ENCODE measurements at places on chromosomes 5 and 9.

DNA sequence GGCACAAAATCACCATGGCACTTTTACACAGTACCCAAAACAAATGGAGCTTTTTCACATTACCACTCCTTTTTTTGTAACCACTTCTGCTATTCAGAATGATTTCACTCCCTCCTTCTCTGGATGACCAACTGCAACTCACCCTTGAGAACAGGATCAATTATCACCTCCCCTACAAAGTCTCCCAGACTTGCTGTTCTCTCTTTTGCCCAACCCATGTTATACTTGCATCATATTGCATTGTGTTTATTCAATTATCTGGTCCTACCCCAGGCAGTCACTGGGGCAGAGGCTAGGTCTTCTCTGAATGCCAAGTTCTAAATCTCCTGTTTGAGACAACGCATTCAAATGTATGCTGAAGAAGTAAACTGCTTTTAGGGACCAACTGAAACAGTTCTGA lies 96.0 kb downstream of the GPR21 start:
- no peak for DNase-seq

- no peak for DNase-seq
Measured at GRCh38 chr5:111113678-111114077, 21.5 kb downstream of the WDR36 start.

GRCh38 chr5:178325679-178326373 lies 93.2 kb upstream of the PHYKPL start:
- DNase-seq, result no peak

DNA sequence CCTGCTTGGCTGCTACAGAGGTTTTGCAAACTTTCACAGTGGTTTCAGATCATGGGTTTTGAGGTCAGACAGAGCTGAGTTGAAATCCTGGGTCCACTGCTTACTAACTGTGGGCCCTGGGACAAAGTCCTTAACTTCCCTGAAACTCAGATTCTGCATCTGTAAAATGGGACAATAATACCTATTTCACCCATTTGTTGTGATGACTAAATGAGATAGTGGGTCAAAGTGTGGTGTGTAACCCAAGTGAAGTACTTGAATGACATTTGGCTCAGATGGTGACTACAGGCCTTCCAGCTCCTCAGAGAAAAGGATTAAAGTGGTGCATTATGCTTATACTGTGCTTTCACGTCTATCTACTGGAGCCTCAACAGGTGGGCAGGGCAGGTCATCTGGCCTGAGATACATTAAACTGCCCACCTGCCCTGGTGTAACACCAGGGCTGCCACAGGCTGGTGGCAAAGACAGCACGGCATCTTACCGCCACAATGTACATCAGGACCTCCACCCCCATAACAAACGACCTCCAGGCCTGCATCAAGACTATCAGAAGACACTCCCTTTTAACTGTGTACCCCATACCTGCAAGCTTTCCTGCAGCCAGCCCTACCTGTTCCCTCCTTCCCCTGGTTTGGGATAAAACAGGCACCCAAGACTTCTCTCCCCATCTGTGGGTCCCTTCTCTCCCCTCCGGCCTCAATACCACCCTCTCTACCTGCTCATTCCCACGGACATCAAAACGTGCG lies 846 bp upstream of the TRAF1 start:
- DNase-seq, result no peak

Measured in neural crest cell (in vitro differentiated cells).